SHP77 treated with DMSO at 0.1 percent for 48 hours (cell line): ENCODE measurements at places on chromosomes 13 and 19.

GRCh38 chr13:46160471-46161066 lies 21.4 kb downstream of the LCP1 start:
- DNase-seq: peak; percentile 11

DNA sequence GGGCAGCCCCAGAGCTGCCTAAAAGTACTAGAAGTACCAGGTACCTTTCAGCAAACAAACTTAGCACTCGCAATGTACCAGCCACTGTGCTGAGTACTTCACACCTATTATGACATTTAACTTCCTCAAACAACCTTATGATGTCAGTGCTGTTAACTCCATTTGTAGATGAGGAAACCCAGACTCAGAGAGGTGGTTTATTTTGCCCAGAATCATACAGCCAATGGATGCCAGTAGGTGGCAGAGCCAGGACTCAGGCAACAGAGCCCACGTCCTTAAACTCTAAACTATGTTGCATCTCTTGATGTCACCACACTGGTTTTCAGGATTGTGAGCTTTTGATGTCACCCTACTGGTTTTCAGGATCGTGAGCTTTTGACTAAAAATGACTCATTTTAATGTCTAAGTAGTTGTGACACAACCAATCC lies 78.9 kb downstream of the FLT1 start:
- no peak for DNase-seq

DNA sequence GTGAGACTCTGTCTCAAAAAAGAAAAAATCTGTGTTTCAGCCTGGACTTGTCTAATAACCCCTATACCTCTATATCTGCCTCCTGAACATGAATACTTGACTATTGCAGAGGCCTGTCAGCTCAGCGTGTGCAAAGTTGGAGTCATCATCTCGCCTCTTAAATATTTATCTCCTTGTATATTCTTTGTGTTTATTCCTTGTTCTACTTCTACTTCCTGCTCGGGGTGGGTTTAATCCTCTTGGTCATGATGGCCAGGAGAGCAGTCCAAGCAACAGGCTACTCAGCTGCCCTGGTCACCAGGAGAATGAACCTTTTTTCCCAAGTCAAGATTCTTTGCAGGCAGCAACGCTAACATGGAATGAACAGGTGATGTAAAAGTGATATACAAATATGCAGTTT lies 119.1 kb downstream of the PCCA start:
- no peak for DNase-seq

DNA sequence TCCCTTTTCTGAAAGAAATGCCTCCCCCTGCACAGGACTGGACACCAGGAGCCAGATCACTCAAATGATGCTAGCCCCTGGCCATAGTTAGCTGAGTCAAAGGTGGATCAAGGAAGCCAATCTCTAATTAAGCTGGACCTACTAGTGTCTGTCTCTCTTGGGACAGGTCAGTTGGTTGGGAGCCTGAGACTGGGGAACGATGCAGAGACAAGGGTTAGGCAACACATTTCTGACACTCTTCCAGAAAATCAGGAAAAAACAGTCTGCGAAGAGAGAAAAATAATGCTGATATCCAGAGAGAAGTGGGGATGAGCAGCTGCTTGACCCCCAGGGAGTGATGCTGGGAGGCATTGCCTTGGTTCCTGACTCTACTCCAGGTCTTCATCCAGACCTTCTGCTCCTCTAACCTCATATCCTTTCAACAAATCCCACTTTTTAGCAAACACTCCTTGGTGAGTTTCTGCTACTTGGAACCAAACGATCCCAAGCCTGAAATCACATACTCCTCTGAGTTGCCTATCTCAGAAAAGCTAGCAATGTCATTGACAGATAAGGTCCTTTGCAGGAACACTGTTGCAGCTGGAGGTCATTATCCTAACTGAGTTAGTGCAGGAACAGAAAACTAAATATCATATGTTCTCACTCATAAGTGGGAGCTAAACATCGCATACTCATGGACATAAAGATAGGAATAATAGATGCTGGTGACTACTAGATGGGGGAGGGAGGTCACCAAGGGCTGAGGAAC lies 369.7 kb downstream of the COG6 start:
- DNase-seq: no peak

- DNase-seq: no peak
Measured at GRCh38 chr13:41639955-41640780, 182.8 kb downstream of the RGCC start.

- DNase-seq: no peak
Measured at GRCh38 chr19:54164369-54165068, 5.0 kb upstream of the LENG1 start.

DNA sequence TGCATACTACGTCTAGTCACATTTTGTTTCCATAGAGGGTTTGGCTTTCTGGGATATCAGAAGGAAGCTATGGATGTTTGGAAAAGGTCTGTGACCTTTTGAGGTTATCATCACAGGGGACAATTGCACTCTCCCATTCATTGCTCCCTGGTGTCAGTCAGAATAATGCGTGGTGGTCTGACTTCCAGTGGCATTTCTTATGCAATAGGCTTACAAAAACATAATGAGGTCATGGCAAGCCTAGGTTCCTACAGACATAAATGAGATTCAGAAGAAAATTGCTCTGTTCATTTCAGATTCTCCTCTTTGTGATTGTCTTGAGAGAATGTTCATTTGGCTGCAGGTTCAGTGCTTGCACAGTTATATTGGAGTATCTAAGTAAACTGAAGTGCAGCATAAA lies 54.6 kb downstream of the ARHGAP35 start:
- DNase-seq: no peak

- no peak for DNase-seq
Measured at GRCh38 chr13:110371550-110372465, 64.7 kb downstream of the COL4A2 start.

DNA sequence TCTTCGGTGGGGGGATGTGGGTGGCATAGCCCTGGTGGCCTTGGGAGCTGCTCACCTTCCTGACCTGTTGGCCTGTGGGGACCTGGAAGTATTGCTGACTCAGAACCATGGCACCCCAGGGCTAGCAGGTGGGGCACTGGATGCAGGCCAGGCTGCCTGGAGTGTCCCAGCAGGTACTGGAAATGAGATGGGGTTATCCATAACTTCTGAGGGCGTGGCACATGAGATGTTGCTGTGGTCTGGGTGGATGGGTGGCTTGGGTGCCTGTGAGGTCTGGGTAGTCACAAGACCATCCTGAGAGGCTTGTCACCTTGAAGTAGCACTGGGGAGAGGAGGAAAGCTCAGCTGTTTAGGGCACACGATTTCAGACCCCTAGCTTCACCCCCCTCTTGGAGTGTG lies 636 bp upstream of the RNF225 start:
- DNase-seq: no peak

DNA sequence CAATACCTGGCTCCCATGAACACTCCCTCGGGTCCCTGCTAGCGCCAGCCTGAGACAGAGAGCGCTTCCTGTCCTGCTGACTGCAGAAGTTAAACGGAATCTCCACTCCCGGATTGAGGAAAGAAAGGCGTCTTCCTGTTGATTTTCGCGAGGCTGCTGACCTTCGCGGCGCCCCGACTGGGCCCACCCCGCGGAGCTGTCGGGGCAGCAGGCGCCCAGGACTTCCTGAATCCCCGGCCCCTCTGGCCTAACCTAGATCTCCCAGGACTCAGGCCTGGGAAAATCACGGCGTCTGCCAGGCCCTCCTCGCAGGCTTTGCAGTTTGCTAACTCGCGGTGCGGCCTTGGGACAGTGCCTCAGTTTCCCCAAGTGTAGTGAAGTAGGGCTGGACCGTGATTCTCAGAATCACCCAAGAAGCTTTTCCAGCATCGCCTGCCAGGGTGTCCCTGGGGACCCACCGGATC lies 108.8 kb downstream of the KCTD15 start:
- no peak for DNase-seq
